ENCODE measurements at places on chromosomes 4 and X.

DNA sequence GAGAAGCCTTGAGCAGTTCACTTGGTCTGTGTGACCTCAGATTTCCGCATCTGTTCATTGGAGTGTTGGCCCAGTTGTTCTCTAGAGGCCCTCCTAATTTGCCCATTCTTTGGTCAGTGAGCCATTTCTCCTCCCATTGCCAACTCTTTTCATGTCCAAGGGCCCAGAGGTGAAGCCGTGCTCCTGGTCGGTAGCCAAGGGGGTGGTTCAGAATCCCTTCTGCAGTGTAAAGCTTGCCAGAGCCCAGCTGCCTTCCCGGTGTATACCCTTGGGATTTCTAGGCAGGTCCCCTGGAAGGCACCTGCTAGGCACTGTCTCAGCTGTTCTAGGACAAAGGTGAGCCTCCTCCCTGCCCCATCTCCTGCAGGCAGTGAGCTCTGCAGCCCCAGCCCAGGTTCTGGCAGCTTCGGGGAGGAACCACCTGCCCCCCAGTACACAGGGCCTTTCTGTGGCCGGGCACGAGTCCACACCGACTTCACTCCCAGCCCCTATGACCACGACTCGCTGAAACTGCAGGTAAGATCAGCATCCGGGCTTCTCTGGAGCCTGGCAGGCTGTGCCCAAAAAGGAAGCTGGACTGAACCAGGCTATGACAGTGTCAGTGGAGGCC lies 12.3 kb downstream of the SASH3 start:
- no peak for ATAC-seq

DNA sequence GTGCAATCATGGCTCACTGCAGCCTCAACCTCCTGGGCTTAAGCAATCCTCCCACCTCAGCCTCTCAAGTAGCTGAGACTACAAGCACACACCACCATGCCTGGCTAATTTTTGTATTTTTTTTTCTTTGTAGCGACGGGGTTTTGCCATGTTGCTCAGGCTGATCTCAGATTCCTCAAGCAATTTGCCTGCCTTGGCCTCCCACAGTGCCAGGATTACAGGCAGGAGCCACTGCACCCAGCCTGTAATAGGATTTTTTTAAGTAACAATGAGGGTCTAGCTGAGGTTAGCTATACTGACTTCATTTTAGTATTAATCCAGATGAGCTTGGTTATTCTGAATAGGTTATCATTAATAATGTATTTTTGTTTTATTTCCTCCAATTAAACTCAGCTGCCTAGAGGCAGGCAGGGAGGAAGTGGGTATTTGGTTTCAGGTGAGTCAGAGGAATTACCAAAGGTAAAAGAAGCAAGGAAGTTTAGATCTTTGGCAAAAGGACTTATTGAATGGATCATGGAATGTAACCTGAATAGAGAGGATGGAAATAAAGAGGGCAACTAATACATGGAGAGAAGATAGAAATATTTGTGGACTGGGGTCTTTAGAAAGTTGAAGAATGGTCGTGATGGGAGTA lies 1023.3 kb upstream of the TENM3 start:
- ATAC-seq, result no peak

- no peak for ATAC-seq
Measured at GRCh38 chr4:146916479-146917076, 29.1 kb downstream of the TTC29 start.

DNA sequence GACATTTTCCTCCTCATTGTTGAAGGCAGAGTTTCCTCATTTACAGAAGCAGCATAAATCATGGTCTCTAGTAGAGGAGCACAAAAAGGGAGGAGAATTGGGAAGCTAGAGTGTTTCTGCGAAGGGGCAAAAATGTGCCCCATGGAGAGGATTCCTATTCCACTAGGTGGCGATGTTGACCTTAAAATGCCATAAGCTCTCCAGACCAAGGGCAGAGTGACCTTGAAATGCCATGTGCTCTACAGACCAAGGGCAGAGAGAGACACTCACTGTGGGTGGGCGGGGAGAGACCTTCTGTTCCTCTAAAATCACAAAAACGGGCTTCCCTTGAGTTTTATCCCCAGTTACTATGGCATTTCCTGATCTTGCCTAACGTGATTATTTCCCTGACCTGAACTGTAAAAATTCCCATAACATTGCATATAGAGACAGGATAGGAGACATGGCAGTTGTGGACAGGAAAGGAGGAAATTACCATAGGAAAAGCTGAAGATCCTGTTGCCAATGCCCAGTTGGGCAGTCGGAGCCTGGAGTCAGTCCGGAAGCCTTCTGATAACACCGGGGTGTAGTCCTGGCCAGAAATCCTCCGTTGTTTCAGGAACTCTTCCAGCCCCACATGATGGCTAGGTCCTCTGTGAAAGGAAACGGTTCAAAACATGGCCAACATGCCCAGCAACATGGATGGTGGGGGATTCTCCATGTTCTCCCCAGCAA lies 567.7 kb downstream of the MAGEB5 start:
- no peak for ATAC-seq

DNA sequence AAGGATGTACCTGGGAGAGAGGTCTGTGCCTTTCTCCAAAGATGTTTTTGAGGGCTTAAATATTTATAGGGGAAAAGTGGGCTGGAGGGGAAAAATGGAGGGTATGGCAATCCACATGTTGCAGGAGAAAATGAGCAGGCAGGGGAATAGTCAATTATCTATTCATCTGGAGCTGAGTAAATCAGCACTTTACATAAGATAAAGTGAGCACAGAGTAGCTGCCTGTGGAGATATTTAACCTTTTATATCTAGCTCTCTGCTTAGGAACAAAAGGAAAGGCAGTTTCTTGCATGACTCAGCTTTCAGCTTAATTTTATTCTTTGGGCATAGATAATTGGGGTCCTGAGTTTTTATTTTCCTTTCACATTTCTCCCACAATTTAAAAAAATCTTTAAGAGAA lies 93.6 kb upstream of the NPY2R start:
- ATAC-seq, result no peak

GRCh38 chrX:152725409-152725808 lies 8.1 kb downstream of the CSAG1 start:
- no peak for ATAC-seq

DNA sequence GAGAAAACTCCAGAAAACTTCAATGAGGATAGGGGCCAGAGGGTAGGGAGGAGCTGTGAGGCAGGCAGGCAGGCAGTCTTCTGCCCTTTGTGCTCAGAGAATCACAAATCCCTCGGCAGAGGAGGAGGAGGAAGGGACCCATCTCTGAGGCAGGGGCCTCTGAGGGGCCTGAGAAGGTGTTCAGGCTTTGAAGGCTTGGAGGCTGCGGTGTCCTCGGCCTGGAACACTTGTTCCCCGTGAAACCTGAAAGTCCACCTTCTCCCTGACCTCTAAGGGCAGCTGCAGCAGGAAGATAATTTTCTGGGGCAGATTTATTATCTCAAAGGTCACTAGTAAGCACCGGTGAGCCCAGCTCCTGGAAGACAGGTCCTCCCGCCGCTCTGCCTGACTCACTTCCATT lies 200.3 kb upstream of the BCOR start:
- ATAC-seq, result no peak

DNA sequence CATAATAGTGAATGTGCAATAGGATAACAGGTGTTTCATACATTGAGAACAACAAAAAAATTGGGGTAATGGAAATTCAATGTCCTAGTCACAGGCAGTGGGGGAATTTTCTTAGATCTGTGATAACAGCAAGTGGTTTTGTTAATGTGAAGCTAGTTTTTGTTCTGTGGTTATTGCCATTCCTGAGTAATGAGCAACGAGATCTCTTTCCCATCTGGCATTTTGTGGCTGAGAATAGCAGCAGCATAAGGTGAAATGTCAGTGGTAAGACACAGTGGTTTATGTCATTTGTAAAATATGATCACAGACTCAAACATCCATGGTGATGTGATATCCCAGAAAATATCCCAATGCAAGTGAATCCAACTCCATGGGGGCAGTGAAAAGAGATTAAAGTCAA lies 497.5 kb downstream of the KCNIP4 start:
- ATAC-seq, result no peak

DNA sequence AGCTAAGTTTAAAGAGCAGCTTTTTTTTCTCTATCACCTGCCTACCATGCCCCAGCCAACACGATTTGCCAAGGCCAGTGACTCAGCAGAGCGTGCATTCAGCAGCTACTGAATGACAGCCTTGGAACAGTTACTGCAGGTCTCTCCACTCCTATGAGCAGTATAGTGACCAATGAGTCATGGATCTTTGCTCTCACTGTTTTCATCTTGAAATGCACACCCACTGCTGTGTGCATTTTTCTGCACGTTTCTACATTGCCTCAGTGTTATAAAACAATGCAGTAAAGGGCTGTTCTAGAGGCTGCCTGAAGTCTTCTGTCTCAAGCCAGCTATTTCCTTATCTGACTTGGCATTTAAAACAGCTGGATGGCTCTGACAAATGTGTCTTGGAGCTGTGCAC lies 66.0 kb upstream of the C4orf54 start:
- peak; percentile 96 for ATAC-seq

DNA sequence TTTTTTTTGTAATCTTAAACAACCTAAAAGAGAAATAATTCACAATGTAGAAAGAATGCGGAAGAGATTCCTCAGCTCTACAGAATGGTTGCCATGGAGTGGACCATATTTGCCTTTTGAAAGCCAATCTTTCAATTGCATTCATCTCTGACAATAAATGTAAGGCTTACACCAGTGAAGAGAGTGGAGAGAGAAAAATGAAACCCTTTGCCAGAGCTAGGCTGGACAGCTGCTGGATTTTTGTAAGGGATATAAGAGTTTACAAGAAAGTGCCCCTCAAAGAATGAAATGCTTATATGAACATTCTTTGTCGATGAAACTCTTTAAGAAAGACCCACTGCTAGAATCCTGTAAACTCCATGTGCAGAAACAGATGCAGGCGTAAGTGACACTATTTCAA lies 66.0 kb upstream of the FAT1 start:
- no peak for ATAC-seq
